ENCODE measurements at places on chromosomes 16 and 17. TPM values are rescaled to one million over a fixed set of nuclear protein-coding genes. Genes with fewer than 3 reads are reported as not detected.

The OTOA gene
- total RNA-seq, result 1.5 TPM

The NUP88 gene
- total RNA-seq, result 52.8 TPM

The NOS2 gene
- total RNA-seq, result 0.29 TPM

- no peaks in the 10 kb centered on the region for H3K27me3 ChIP-seq
- no peak for DNase-seq
- H3K4me1 ChIP-seq, result no peaks in the 10 kb centered on the region
- no peaks in the 10 kb centered on the region for H3K36me3 ChIP-seq
These were observed 9.7 kb downstream of the CA4 start for GRCh38 chr17:60159479-60159866.

- no peaks in the 10 kb centered on the region for H3K4me1 ChIP-seq
- no peak overlapping the region for H3K27ac ChIP-seq
- H3K36me3 ChIP-seq, result no peaks in the 10 kb centered on the region
These were observed 4.3 kb downstream of the KCNJ2 start for GRCh38 chr17:70173681-70174080.

- H3K4me3 ChIP-seq, result no peak overlapping the region
- no peaks in the 10 kb centered on the region for H3K27me3 ChIP-seq
- no peak for DNase-seq
- no peaks in the 10 kb centered on the region for H3K36me3 ChIP-seq
- H3K4me1 ChIP-seq, result no peaks in the 10 kb centered on the region
These were observed 148.2 kb upstream of the CDC42EP4 start for GRCh38 chr17:73459980-73460379.

- H3K4me1 ChIP-seq, result peaks cover 5% of the 10 kb centered on the region
- no peaks in the 10 kb centered on the region for H3K36me3 ChIP-seq
- no peak for DNase-seq
- no peaks in the 10 kb centered on the region for H3K27me3 ChIP-seq
- no peak overlapping the region for H3K27ac ChIP-seq
- H3K4me3 ChIP-seq, result no peak overlapping the region
These were observed 91.9 kb downstream of the CRISPLD2 start for GRCh38 chr16:84911486-84912216.

Measured in breast epithelium (tissue), 4 donors.